ENCODE measurements at places on chromosomes 7 and 10.

DNA sequence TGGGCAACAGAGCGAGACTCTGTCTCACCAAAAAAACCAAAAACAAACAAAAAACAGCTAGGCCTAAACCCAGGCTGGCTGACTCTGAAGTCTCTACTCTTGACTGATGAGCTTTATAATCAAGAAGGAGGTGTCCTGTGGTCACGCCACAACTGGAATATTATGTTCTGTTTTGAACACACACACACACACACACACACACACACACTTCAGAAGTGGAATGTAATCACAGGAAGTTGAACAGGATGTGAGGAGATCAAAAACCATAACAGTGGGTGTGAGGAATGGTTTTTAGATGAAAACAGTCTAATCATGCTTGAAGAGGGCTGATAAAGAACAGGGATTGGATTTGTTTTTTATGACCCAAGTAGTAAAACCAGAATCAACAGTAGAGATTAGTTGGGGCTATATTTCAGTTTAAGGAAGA lies 51.1 kb upstream of the IL6 start:
- DNase-seq: no peak

DNA sequence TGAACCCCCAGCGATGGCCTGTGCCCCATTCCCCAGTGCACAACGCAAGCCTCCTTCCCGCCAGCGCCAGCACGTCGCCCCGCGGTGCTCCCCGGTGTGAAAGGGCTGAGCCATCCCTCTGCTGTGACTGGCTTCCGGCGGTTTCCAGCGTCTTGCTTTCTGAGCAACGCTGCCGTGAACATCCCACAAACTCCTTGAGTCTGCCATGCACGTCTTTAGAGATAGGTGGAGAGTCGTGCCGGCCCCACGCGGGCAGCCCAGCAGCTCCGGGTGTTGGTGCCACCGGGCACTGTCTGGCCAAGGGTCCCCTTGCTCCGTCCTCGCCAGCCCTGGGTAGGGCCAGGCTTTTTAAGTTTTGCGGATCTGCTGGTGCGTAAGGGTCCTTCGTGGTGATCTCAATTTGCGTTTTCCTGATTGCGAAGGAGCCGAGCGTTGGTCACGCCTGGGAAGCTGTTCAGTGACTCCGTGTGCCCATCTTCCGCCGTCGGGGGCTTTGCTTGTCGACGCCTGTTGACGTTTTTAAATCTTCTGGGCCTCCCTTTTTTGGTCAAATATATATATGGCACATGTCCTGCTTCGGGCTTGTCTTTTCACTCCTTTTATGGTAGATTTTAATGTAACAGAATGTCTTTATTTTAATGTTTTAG lies 70.6 kb downstream of the FOXL3 start:
- no peak for DNase-seq

- DNase-seq: peak; percentile 55
Observed at GRCh38 chr7:55887821-55888247, 578 bp downstream of the ZNF713 start.

DNA sequence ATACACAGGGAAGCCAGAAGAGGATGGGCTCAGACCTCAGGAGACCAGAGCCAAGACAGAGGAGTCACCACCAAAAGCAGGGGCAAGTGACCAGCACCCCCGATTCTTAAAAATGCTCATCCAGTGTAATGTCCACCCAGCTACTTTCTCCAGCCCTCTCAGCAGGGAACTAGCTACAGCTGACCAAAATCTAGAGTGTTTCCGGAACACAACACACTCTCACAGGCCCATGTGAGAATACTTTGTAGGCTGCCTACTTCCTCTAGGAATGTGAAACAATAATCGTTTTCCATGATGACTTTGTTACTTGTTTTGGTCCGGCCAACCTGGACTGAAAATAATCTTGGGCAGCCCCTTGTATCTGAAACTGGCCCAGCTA lies 14.5 kb downstream of the PSAP start:
- no peak for DNase-seq

- no peak for DNase-seq
Observed at GRCh38 chr7:74253331-74253730, 868 bp downstream of the RFC2 start.

DNA sequence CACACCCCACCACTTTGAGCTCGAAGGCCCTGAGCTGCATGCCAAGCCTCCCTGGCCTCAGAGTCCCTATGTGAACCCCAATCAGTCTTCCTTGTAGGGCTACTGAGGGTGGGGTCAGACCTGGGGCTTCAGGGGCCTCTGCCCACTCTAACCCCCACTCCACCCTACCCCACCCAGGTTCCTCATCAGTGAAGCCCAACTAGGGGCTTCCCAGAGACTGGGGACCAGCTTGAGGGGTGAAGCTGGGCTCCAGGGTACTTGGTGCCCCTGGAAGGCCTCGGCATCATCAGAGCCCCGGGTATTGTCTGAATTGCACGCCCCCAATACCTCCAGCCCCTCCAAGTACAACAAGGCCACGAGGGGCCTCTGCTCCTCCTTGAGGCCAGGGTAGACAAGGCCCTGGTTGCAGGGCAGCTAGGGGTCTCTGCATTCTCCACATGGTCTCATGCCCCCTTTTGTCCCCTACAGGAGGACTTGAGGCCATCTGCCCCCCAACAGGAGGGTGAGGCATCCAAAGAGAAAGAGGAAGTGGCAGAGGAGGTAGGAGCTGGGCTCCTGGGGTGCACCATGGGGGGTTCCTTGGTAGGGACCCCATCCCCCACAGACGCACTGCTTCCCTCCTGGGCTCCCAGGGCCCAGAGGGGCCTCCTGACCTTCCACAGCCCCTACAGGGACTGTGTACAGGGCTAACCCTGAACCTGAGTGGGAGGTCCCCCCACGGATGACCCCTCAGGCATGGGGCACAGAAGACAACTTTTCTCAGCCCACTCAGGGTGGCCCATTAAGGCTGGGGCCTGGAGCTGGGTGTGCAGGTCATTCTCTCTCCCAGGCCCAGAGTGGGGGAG lies 4.0 kb downstream of the SNCG start:
- no peak for DNase-seq

- no peak for DNase-seq
Observed at GRCh38 chr7:118657391-118658005, 433.0 kb downstream of the ANKRD7 start.

- no peak for DNase-seq
Observed at GRCh38 chr7:141617280-141617679, 66.1 kb downstream of the AGK start.

DNA sequence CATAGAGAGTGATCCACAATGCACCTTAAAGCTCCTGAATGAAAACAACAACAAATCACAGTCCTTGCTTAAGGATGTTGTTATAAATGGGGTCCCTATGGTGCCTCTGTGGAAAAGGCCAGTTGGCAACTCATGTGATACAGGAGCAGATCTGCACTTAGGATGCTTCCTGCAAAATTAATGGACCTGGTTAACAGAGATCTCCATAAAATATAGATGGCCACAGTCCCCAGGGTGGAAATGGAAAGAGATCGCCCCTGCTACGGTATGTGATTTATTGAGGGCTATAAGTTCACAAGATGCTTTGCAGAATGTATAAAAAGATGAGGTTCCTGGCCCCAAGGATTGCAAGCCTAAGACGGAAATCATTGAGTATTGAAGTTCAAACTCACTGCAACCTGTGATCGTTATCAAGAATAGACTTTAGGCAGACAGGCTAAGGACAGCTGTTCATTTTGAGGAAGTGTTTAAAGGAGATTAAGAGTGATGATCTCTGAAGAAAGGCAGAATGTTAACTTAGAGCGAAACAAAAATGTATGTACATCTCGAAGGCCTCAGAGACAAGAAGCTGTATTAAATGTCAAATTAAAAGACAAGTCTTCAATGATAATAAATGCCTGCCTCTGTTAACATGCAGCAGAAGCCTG lies 174.1 kb upstream of the PLPP4 start:
- no peak for DNase-seq

GRCh38 chr10:34906067-34906965 lies 91.2 kb upstream of the PARD3 start:
- no peak for DNase-seq

- DNase-seq: no peak
Observed at GRCh38 chr7:80379034-80379982, 132.6 kb downstream of the GNAT3 start.
